ENCODE measurements at places on chromosomes 4 and X.

- no peak for DNase-seq
Observed at GRCh38 chr4:87069037-87069742, 134.4 kb downstream of the AFF1 start.

- DNase-seq = no peak
Observed at GRCh38 chr4:102541697-102542096, 40.5 kb downstream of the NFKB1 start.

DNA sequence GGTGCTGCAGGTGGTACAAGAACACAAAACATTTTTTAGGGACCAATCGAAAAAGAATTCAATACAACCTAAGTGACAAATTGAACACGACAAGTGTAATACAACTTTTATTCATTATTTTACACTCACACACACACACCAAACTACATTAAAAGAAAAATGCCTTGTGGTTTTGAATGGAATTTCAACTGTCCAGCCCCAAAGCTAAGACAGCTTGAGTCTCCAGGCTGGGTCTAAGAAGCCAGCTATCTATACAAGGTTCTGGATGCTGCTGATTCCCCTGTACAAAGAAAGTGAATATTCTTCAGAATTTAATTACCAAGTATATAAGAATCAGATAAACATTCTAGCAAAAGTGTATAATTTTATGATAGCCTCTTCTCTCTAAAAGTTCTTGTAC is 118.2 kb downstream of the PPP3CA start:
- no peak for DNase-seq

DNA sequence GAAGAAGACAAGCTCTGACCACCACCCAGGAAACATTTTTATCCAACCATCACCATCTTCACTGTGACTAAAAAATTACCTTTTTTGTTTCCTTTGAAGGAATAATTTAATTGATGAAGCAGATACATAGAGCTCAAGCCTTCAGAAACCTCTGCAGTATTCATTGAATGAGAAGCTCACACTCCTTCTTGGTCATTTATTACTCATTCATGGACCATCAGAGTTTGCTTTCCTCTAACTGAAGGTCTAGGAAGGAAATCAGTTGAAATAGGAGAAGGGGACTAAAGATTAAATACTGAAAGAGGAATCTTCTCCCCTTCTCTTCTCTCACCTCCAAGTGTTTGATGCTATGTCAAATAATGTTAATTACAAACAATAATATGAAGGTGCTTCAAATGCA is 290.6 kb upstream of the KLF3 start:
- no peak for DNase-seq

DNA sequence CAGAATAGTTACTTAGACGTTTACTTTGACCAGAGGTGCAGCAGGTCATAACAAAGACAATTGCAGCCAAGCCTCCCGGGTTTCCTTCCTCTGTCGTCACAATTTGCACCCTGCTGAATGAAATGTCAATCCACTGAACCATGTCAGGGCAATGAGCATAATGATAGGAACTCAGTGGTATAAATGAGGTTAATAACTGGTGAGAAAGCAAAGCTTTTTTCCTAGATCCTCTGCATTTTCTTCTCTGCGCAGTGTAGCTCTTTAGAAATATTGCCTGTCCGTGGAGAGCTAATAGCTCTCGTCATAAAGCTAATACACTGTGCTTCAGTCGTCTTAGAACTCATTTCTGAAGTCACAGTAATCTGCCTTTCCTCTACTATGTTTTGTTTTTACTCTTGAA is 1960.1 kb upstream of the ADGRL3 start:
- no peak for DNase-seq

- no peak for DNase-seq
Observed at GRCh38 chr4:146183209-146183608, 7.7 kb downstream of the LSM6 start.

DNA sequence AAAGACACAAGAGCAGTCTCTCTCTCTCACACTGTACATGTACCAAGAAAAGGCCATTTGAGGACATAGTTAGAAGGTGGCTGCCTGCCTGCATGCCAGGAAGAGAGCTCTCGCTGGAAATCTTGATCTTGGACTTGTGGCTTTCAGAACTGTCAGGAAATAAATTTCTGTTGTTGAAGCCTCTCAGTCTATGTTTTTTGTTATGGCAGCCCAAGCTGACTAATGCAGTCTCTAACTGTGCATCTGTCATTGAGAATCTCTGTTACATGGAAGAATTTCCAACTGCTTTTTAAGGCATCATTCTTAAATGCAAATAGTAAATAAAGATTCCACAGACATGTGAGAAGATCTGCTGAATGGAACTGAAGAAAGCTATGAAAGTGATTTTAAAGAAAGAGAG is 198.3 kb downstream of the PCDH10 start:
- DNase-seq = no peak

DNA sequence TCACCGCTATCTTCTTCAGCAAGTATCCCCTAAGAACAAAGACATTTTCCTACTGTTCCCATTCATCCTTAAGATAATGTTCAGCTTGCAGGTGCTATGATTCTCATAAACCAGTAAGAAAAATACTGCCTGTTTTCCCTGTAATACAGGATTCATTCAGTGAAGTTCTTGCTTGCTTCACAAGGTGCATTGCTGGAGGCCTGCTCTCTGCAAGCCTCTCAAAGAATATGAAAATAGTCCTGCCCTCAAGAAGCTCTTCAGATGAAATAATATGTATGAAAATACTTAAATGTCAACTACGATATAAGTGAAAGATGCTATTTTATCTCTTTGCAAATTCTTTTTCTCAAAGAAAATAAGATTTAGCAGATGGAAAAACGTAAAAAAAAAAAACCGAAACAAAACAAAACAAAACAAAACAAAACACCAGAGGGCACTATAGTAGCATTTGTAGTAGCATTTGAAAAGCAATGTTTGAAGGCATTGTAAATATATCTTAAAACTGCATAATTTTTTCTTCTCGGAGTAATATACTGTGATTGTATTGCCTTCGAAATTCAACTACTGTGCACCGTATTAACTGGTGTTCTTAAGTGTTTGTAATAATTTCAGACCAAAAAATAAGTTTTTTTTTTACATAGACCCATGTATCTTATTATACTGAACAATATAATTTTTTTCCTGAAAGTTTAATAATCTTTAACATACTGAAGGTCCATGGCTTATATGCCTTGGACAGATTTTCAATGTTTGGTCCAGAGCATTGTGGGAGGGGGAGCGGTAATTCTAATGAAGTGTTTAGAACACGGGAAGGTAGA is 26.0 kb downstream of the ADH4 start:
- no peak for DNase-seq

GRCh38 chr4:130288576-130288975 is 1192.6 kb downstream of the C4orf33 start:
- no peak for DNase-seq

DNA sequence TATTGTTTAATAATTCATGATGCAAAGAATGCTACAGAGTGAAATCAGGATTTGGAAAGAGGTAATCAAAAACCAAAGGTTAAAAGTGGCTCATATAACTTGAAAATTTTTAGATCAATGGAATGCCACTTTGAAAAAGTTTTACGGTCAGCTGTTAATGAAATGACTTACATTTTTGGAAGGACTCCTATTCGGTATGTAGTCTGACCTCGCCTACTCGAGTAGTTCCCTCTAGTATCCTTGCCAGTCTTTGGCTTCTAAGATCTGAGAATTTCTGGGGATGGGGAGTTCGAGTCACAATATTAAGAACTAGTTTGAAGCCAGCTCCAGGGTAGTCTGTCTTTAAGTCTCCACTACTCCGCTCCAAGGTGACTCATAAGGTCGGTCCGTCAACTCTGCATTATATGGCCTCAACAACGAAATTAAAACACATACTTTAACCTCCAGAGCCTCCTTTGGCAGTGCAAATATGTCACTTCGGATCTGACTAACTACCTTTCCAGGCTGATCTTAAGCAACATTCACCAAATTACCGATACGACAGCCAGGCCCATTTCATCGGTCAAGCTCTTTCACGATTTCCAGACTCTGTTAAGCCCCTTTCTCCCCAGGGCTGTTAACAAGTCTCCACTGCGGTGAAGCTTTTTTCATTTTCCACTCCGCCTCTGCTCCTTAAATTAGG is 733 bp upstream of the NAA15 start:
- DNase-seq = no peak

- DNase-seq = no peak
Observed at GRCh38 chrX:133776072-133776471, 209.3 kb downstream of the GPC3 start.

GRCh38 chr4:177573507-177573906 is 131.3 kb upstream of the AGA start:
- no peak for DNase-seq

DNA sequence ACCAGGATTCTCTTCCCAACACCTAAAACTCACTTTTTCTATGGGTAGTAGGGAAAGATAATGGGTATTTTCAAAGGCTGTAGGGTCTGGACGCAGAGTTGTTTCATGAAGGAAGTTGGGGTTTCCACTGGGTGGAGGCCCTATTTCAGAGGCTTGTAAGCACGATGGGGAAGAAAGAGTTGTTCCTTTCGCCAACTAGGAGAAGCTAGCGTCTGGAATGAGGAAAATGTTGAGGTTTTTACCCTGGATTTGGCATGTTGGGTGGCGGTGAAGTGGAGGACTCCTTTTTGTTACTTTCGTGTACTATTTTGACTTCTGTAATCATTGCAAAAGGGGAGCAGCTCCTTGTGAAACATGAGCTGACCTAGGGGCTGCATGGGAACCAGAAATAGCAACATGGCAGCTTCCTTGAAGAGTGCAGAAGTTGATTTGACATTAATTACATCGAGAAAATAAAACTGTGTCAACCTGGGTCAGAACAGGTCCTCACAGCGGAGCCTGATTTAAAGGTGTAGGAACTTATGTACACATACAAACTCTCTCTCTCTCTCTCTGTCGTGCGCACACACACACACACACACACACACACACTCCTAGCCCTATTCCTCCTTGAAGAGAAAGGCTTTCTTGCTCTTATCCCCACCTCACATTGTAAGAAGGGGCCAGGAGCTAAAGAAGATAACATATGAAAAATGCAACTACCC is 19.1 kb downstream of the VSIG4 start:
- DNase-seq = no peak

DNA sequence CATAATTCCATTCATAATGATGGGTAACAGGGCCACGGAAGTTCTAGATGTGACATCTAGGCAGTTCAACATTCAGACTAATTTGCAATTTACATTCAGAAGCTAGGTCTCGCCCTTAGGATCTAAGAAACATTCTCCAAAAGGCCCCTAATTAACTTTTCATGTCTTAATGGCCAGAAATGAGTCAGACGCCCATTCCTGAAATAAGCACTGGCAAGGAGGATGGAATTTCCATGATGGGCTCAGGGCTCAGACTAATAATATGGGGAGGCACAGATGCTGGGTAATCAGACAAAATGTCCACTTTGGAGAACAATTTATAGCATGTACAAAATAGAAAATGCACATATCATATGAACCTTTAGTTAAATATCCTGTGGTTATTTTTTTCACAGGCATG is 102.8 kb upstream of the RPS6KA3 start:
- DNase-seq = no peak

- DNase-seq = no peak
Observed at GRCh38 chr4:8547912-8548730, 32.1 kb upstream of the GPR78 start.

- DNase-seq = no peak
Observed at GRCh38 chr4:44725726-44726037, 674 bp downstream of the GNPDA2 start.

- DNase-seq = no peak
Observed at GRCh38 chrX:14235004-14235403, 205.3 kb upstream of the GEMIN8 start.

DNA sequence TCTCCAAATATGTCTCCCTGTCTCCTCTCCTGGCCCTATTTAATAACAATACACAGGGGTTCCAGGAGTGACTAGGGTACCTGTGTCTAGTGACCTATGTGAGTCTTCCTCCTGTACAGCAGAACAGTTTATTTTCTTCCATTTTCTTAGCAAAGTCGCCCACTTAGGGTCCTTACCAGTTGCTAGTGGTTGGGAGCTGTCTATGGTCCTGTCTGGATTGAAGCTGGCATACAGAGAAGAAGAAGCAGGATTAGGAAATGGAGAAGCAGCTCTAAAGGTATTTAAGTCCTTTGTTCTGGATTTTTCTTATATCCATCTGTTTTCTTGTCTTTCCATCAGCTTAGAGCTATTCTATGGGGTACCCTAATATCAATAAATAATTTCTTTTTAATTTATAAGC is 587.1 kb upstream of the CPEB2 start:
- no peak for DNase-seq

- DNase-seq = no peak
Observed at GRCh38 chr4:104436542-104436941, 58.2 kb downstream of the CXXC4 start.

- no peak for DNase-seq
Observed at GRCh38 chr4:103887191-103887590, 167.4 kb upstream of the TACR3 start.

DNA sequence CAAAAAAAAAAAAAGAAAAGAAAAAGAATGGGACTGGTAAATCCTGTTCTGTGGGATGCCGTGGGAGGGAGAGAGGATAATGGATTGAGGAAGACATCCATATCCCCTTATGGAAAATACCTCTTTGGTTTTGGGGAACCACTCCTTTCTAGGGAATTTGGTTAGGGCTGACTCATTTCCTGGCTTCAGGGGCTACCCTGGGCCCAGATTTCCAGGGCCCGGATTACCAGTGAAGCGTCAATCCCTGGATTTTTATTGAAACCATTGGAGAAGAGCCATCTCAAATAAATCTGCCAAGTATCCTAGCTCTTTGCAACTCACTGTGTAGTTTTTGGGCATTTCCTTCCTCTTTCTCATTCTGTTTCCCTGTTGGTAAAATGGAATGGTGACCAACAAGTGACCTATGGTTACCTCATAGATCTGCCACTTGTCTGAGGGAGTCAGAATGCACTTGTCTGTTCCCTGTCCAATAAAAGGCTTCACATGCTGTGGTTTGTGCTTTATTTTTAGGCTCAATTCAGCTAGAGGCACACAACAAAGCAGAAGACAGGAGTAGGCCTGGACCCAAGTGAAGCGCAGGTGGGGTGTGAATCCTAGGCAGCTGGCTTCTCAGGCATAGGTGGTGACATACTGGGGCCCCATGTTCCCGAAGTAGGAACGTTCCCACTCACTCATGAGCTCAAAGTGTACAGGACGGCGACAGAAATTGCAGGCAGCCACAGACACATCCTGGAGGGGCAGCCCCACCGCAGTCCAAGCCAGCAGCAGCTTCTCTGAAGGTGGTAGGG is 8.6 kb downstream of the APEX2 start:
- DNase-seq = no peak

DNA sequence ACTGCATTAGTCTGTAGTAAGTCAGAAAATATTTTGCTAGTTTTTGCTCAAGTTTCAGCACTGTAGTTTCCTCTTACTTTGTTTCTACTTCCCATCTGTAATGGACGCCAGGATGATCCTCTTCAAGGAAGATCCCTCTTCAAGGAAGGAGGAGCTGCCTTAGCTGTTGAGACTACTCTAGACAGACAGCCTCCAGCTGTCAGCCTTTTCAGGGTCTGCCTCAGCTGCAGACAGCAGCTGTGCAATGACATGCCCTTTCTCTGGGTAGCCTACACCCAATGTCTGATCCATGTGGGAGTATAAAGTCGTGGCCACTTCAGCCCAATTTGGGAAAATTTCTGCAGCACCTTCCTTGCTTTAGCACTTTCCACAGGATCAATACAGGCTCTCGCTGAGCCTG is 281.0 kb upstream of the MAOA start:
- DNase-seq = no peak

- DNase-seq = no peak
Observed at GRCh38 chr4:101952985-101953384, 162.5 kb downstream of the BANK1 start.
